ENCODE measurements at places on chromosomes 2 and 18.

- no peak for DNase-seq
Measured at GRCh38 chr2:157900684-157901083, 24.6 kb upstream of the ACVR1 start.

GRCh38 chr18:9803698-9804516 is 81.9 kb upstream of the TXNDC2 start:
- no peak for DNase-seq

DNA sequence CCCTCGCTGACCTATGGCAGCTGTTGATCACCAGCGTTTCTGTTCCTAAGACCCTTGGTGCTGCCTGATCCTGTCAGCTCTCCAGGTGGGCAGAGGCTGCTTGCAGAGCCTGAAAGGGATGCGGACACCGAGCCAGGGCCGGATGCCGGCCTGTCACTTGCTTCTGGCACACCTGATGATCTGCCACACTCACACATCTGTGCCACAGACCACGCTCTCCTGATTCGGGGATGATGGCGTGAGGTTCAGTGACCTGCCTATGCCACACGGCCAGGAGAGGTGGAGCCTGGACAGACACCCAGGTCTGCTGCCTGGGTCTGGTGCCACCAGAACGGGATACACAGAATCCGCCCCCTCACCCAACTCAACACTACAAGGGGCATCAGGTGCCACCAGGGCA is 129.4 kb upstream of the GLI2 start:
- no peak for DNase-seq

DNA sequence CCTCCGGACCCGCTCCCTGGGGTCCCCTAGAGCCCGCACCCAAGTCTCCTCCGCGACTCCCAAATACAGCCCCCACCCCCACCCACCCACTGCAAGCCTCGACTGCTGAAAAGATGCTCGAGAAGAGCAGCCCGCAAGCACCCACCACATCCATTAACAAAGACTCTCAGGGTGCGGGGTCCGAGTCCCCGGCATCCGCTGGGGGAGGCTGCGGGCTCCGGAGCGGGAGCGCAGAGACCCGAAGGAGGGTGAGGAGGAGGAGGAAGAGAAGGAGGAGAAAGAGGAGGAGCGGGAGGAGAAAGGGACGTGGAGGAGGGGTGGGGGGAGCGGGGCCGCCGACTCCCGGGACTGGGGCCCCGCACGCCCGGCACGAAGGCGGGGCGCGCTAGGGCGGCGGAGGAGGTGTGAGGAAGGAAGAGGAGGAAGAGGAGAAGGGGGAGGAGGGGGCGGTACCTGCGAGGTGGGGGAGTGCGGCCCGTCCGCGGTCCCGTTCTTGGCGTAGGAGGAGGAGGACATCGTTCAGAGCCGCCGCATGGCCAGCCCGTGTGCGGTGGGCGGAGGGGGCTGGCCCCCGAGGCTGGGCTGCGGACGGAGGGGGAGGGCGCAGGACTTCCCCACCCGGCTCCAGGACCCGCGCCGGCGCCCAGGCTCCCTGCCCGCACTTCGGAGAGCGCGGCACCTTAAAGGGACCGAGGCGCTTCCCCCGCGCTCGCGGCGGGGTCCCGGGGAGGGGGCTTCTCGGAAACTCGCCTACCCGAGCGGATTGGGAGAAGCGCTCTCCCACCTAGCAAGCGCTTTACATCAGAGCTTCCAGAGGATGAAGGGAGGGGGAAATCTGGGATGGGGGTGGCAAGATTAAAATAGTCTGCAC is at the start of gene CACNB4:
TSS of gene CACNB4 (minus strand) at position 549 of the 871 bp plus-strand sequence.
- DNase-seq = peak; percentile 61

- no peak for DNase-seq
Measured at GRCh38 chr2:235218486-235218907, 266.7 kb downstream of the SH3BP4 start.

DNA sequence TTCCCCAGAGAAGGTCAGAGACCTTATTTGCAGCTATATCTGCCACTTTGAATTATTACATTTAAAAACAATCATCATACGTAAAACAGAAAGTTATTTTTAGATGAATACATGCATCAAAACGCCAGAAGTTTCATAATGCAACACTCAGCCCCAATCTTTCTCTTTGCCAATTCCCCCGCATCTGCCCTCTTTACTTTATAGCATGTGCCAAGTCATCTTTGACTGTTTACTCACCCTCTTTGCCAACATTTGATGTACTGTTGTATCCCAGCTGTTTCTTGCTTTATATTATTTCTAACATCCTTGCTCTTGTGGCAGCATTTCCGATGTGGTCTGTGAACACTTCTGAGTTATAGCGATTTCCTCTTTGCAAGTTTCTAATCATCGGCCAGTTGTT is 86.2 kb downstream of the CRIM1 start:
- DNase-seq = no peak

- no peak for DNase-seq
Measured at GRCh38 chr2:133573491-133574162, 5.4 kb upstream of the NCKAP5 start.

- DNase-seq = no peak
Measured at GRCh38 chr2:232893834-232894233, 23.8 kb downstream of the SNORC start.

GRCh38 chr2:43387092-43388062 is 161.0 kb upstream of the ZFP36L2 start:
- DNase-seq = no peak

DNA sequence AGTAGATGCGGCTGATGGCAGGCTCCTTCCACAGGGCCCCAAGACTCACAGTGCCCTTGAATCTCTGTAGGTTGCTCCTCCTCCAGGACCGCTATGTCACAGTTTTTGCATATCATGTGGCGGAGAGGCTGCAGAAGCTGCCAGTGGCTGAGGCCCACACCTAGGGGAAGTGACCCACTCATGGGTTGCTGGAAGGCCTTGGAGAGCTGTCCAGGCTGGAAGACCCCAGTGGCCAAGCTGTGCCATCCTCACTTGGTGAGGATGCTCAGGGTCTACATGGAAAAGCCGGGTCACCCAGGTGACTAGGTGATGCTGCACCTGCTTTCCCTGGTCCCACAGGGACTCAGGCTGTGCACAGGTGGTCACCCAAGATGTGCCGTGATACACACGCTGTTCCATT is 90.6 kb downstream of the SEPTIN10 start:
- DNase-seq = no peak

- no peak for DNase-seq
Measured at GRCh38 chr2:46229134-46230063, 67.8 kb upstream of the EPAS1 start.

DNA sequence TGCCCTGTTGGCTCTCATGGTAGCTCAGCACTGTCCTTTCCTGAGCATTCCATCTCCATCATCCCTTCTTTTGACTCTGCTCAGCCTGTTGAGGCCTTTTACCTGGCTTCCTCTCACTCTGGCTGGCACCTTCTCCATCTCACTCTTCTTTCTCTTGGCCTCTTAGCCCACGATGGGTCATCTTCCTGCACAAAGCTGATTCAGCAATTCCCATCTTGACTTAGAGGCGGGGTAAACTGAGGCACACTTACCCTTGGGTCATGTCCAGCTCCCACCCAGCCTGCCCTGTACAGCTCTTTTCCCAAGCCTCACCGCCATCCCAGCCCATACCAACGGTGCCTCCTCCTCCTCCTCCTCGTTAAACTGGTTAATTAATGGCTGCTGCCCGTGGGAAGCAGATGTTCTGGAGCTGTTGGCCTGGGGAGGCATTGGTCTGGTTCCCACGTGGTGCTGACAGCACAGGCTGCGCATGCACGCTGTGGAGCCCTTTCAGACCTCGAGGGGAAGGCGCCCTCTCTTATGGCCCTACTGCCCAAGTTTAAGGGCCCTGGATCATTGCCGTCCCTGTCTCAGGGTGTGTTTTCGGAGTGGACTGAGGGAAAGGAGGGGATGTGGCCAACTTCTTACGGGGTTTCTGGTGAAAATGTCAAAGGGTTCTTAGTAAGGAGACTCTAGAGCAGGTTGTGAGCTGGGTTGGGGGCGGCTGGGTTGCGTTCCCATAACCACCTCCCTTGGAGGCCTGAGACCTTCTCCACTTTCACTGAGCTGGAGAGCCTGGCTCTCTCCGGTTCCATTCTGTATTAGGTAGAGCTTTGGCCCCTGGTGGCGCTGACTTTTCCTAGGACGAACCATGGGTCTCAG is 10.9 kb downstream of the WNT10A start:
- no peak for DNase-seq

GRCh38 chr2:239355139-239355538 is 45.7 kb downstream of the HDAC4 start:
- DNase-seq = no peak

Measured in GDM1 (cell line).